ENCODE measurements at places on chromosomes 5 and 9.

GRCh38 chr5:145483212-145483611 is 351.9 kb downstream of the PRELID2 start:
- H3K4me1 ChIP-seq: no peaks in the 10 kb centered on the region
- no peak overlapping the region for H3K27ac ChIP-seq
- no peaks in the 10 kb centered on the region for H3K36me3 ChIP-seq
- H3K4me3 ChIP-seq: no peak overlapping the region

- H3K36me3 ChIP-seq: no peaks in the 10 kb centered on the region
- no peaks in the 10 kb centered on the region for H3K4me1 ChIP-seq
Observed at GRCh38 chr5:11139217-11139865, 378.3 kb upstream of the DAP start.

GRCh38 chr5:77426670-77427069 is 65.4 kb downstream of the WDR41 start:
- H3K27ac ChIP-seq: no peak overlapping the region
- no peaks in the 10 kb centered on the region for H3K27me3 ChIP-seq
- no peak overlapping the region for H3K4me3 ChIP-seq
- no peaks in the 10 kb centered on the region for H3K4me1 ChIP-seq

GRCh38 chr5:108451269-108451668 is 69.4 kb upstream of the FBXL17 start:
- H3K36me3 ChIP-seq: no peaks in the 10 kb centered on the region
- H3K27me3 ChIP-seq: no peaks in the 10 kb centered on the region
- H3K4me3 ChIP-seq: no peak overlapping the region
- H3K4me1 ChIP-seq: no peaks in the 10 kb centered on the region
- no peak overlapping the region for H3K27ac ChIP-seq

DNA sequence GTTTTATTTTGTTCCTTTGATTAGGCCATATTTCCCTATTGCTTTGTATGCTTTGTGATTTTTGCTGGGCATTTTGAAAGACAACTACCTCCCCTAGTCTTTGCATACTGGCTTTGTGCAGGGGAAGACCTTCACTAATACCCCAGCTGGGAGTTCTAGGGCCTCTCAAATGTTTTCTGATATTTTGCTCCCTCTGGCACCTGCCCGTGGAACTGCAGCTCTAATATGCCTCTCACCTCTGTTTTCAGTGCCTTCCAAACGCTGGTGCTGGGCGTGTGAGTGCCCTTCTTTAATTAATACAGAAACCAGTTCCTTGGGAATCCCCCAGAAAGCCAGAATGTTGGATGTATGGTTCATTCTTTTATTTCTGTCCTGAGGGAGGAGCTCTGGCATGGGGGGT is 204.5 kb downstream of the COMMD10 start:
- H3K27ac ChIP-seq: no peak overlapping the region
- no peaks in the 10 kb centered on the region for H3K36me3 ChIP-seq
- no peaks in the 10 kb centered on the region for H3K27me3 ChIP-seq

GRCh38 chr5:126531543-126532120 is 63.4 kb downstream of the ALDH7A1 start:
- H3K4me1 ChIP-seq: peaks cover 18% of the 10 kb centered on the region
- H3K27me3 ChIP-seq: no peaks in the 10 kb centered on the region
- DNase-seq: peak; percentile 45
- H3K27ac ChIP-seq: peak overlapping the region; percentile 88
- no peak overlapping the region for H3K4me3 ChIP-seq

GRCh38 chr9:129333617-129334104 is 155.6 kb upstream of the IER5L start:
- H3K36me3 ChIP-seq: no peaks in the 10 kb centered on the region
- H3K4me1 ChIP-seq: peaks cover 50% of the 10 kb centered on the region
- H3K27ac ChIP-seq: peak overlapping the region; percentile 81
- DNase-seq: no peak
- H3K27me3 ChIP-seq: no peaks in the 10 kb centered on the region
- no peak overlapping the region for H3K4me3 ChIP-seq

DNA sequence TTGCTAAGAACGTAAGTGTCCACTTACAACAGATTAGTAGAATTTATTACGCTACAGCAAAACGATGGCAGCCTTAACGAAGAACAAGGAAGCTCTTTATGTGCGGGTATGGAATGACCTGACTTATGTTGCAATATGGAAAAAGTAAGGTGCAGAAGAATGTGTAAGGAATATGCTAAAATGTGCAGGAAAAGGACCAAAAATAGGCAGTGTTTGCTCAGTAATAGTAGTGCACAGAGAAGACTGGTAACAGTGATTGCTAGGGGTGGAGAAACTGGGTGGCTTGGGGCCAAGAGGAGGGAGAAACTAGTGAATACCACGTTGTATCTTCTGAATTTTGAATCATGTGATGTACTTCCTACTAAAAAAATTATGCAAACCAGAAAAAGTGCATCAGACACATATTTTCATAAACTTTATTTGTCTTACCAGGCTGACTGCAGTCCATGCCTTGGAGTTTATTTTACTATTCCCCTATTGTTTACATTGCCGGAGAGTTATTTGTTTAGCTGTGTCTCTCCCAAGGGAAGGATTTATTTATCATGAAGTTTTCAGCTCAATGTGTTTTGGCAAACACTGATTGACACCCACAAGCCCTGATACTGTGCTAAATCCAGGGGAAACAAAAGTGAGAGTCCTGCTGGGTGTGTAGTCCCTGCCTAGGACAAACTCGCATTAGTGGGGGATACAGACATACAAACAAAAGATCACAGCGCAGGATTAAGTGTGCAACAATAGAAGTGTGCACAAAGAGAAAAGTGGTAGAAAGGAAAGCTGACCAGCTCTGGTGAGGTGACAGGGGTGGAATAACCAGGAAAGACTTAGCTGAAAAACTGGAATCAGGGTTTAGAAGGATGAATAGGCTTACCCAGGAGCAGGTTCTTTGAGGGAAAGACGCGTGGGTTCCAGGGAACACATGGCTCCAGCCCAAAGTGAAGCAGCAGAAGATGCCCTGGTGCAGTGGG is 34.0 kb upstream of the ZNF484 start:
- H3K4me1 ChIP-seq: peaks cover 5% of the 10 kb centered on the region
- H3K4me3 ChIP-seq: peak overlapping the region; percentile 32
- H3K27ac ChIP-seq: no peak overlapping the region
- peak; percentile 46 for DNase-seq

- no peaks in the 10 kb centered on the region for H3K4me1 ChIP-seq
- H3K27me3 ChIP-seq: no peaks in the 10 kb centered on the region
- no peak overlapping the region for H3K27ac ChIP-seq
- no peaks in the 10 kb centered on the region for H3K36me3 ChIP-seq
- DNase-seq: no peak
Observed at GRCh38 chr9:132551556-132551955, 30.9 kb upstream of the BARHL1 start.

GRCh38 chr9:20144197-20144596 is 355.4 kb upstream of the SLC24A2 start:
- no peaks in the 10 kb centered on the region for H3K4me1 ChIP-seq
- no peak overlapping the region for H3K27ac ChIP-seq
- H3K27me3 ChIP-seq: no peaks in the 10 kb centered on the region
- H3K36me3 ChIP-seq: no peaks in the 10 kb centered on the region
- H3K4me3 ChIP-seq: no peak overlapping the region

DNA sequence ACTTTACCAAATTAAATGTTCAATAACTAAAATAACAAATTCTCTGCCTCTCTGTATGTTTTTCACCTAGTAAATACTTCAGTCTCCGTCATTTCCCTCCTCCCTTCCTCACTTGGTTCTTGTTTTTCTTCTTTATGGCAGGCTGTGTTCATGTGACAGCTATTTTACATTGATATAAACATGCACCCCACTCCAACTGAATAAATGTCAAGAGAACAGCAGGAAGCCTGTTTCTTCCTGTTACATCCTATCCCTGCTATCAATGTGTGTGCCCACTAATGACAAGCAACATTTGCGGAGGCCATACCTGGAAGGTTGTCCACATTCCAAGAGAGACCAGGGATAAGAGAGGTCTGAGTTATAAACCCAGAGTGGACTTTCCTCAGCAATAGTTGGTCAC is 145.2 kb upstream of the MAST4 start:
- no peak for DNase-seq
- no peaks in the 10 kb centered on the region for H3K36me3 ChIP-seq
- H3K27me3 ChIP-seq: no peaks in the 10 kb centered on the region
- no peak overlapping the region for H3K4me3 ChIP-seq
- H3K27ac ChIP-seq: no peak overlapping the region
- no peaks in the 10 kb centered on the region for H3K4me1 ChIP-seq

DNA sequence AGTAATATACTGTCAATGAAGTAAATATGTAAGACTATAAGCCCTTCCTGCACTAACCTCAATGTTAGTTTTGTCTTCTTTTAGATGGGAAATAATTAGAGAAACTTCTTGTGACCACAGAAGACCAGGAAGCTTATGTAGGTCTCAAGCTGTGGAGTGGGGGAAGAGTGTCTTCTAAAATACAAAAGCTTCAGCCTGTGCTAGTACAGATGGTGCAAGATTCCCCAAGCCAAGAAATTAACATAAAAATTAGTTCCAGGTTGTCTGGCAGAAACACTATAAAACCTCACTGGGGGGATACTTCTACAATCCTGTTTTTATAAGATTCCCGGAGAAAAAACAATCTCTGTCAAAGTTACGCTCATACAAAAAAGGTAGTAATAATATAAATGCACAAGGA is 103.6 kb downstream of the FNBP1 start:
- DNase-seq: no peak
- no peak overlapping the region for H3K4me3 ChIP-seq
- H3K27me3 ChIP-seq: no peaks in the 10 kb centered on the region
- no peaks in the 10 kb centered on the region for H3K36me3 ChIP-seq

DNA sequence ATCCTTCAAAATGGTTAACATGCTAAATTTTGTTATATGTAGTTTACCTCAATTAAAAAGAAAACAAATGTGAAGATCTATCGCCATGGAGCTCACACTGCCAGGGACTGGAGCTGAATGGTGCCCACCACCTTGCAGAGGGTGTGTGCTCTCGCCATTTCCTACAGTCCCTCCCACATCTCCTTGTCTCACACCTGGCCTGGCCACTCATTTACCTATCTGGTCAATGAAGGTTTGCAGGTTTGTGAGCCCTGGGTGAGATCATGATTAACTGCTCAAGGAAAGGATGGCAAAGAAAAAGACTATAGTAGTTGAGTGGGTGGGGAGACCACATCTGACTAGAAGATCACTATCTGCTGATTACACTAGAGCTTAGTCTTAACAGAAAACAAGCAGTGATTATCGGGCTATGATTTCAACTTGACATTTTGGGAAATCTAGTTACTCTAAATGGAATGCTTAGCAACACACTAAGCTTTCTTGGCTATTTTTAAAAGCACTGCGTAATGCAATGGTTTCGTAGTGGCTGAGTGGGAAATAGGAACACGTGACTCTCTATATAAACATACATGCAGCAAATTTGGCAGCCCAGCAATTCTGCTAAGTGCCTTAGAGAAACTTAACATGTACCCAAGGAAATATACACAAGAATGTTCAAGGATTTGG is 27.3 kb downstream of the PUM3 start:
- no peak for DNase-seq
- no peak overlapping the region for H3K27ac ChIP-seq
- no peak overlapping the region for H3K4me3 ChIP-seq

- no peaks in the 10 kb centered on the region for H3K4me1 ChIP-seq
- no peak overlapping the region for H3K27ac ChIP-seq
- H3K36me3 ChIP-seq: no peaks in the 10 kb centered on the region
- H3K4me3 ChIP-seq: no peak overlapping the region
Observed at GRCh38 chr5:54944364-54944763, 41.0 kb downstream of the ESM1 start.

GRCh38 chr9:121663591-121663990 is 12.2 kb downstream of the DAB2IP start:
- H3K36me3 ChIP-seq: no peaks in the 10 kb centered on the region
- H3K4me3 ChIP-seq: no peak overlapping the region
- no peak for DNase-seq

DNA sequence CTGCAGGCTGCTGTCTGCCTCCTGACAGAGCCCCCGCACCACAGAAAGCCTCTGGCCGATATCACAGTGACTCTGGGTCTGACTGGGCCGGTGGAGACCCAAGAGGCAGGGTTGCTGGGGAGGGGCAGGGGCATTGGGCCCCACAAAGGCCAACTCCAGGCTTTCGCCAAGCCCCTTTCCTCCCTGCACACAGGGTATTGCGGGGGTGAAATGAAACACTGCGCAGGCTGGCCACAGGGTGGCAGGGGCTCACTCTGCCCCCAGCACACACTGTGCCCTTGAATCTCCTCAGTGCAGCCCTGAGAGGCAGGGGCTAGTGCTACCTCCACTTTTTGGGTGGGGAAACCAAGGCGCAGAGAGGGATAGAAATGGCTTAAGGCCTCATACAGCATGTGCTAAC is 44.6 kb downstream of the BARX1 start:
- no peaks in the 10 kb centered on the region for H3K4me1 ChIP-seq
- no peaks in the 10 kb centered on the region for H3K36me3 ChIP-seq
- H3K4me3 ChIP-seq: no peak overlapping the region
- H3K27me3 ChIP-seq: no peaks in the 10 kb centered on the region
- no peak for DNase-seq

GRCh38 chr5:173907686-173908371 is 19.7 kb downstream of the CPEB4 start:
- no peaks in the 10 kb centered on the region for H3K27me3 ChIP-seq
- no peak overlapping the region for H3K4me3 ChIP-seq
- no peaks in the 10 kb centered on the region for H3K36me3 ChIP-seq
- H3K4me1 ChIP-seq: peaks cover 25% of the 10 kb centered on the region
- DNase-seq: no peak
- H3K27ac ChIP-seq: peak overlapping the region; percentile 54

DNA sequence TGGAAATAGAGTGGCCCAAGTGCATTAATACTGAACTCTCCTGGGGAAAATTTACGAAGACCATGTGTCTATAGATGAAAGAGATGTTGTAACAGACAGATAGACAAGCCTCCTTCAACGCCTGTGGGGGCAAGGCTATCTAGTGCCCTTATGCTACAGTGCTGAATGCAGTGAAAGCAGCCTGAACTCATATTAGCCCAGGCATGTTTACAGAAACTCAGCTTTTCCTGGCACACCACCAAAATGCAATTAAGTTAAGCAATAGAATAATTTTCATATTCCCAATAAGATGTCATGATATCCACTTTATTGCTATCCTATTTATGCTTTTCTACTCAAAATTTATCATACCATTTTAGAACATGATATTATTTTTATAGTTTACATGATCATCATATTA is 277.0 kb downstream of the DIRAS2 start:
- no peaks in the 10 kb centered on the region for H3K27me3 ChIP-seq
- no peak for DNase-seq
- H3K27ac ChIP-seq: no peak overlapping the region
- H3K4me3 ChIP-seq: no peak overlapping the region

DNA sequence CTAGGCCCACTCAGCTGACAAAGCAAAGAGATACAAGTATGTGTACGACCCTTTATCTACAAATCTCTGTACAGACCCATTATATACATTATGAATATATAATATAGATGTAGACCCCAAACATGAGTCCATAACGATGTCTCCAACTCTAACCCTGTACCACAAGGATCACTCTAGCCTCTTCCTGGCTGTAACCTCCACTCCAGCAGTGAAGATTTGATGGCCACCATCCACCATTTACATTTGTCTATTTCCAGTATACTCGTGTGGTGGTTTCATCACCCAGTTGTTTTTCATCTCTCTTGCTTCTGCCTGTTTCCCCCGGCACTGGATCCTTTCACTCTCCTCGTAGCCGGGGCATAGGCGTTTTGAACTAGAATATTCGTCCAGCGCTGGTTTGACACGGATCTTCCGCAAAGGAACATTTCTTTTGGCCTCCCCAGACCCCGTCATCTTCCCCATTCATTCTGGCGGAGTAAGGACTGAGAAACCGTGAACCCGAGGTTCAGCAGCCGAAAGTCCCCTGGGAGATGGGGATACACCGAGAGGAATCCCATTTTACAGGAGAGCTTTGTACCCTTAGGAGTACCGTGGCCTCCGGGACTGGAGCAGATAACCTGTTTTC is 828 bp upstream of the TRIO start:
- peak overlapping the region; percentile 85 for H3K4me3 ChIP-seq
- no peaks in the 10 kb centered on the region for H3K27me3 ChIP-seq
- no peak for DNase-seq
- peak overlapping the region; percentile 97 for H3K27ac ChIP-seq
- no peaks in the 10 kb centered on the region for H3K36me3 ChIP-seq

All from testis (tissue), 5 donors.